ENCODE measurements at places on chromosomes 3 and 15. TPM values are rescaled to one million over a fixed set of nuclear protein-coding genes. Genes with fewer than 3 reads are reported as not detected.

DNA sequence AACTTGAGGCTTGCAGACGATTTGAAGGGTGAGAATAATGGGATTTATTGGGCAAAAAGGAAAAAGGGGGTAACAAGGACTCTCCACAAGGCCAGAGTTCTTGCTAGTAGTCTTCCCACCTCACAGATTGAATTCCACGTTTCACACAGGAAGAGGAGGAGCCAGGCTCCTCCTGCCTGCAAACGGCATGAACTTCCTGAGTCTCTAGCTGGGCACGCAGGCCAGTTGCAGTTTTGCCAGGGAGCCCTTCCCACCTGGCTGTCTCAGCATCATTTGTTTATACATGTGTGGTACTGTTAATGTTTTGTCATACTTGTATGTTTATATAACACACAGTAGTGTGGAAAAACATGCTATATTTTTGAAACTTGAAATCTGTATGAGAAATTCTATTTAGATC, 155.0 kb downstream of the NLGN1 start:
- peak; percentile 44 for DNase-seq

DNA sequence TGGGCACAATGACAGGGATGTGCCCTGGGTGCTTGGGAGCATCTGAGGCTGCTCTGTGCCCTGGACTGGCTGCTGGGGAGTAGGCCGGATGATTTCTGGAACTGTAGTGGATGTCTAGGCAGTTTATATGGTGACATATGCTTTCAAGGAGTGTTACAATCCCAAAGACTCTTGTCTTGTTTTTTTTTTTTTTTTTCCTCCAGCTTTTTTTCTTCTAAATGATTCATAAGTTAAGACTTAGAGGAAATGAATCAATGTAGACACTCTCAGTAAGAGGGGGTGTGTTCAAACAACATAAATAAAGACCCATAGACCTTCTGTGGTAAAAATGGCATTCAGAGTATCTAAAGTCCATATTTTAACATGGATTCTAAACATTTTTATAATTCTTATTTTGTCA, 706.1 kb upstream of the GOLIM4 start:
- DNase-seq = no peak

DNA sequence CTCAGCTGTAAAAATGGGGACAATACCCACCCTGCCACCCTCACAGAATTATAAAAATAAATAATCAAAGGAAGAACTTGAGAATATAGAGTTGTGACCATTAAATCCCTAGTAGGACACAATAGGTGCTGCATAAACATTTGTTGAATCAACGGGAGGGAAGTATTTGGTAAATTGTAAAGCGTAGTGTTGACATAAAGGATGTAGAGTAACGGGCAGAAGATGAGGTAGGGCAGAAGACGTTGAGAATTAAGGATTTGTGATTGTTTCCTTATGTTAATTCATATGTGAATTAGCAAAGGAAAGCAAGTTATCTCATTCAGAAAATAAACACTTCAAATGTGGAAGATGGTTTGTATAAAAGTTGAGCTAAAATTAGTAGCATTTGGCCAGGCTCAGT, 7.1 kb downstream of the RAMAC start:
- DNase-seq = no peak

DNA sequence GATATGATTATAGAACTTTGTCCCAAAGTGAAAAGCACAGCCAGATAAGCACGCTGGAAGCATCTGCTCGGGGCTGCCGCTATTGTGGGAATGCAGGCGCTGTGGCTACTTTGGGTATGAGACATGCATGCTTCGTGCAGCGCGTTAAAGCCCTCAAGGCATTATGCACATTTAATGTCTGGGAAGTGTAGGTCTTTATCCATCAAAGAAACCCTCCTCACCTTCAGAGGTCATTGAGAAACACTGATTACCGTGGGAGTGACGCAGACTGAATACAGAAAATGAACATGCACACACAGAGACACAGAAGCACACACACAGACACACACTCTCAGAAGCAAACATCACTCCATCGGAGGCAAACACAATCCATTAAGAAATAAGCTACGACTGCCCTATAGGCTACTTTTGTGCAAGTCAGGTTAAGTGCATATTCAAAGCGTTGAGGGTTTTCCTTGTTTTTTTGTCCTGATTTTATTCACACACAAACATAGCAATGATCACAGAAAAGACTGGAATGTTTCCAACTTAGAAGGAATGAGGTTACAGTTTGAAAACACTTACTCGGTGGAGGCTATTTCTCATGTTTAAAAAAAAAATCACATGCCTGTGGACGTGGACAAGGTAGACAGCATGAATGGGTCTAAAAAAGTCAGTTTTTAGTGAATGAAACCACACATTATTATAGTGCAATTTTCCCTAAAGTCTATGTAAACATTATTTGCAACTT, 68.5 kb downstream of the PLCH1 start:
- DNase-seq = no peak

DNA sequence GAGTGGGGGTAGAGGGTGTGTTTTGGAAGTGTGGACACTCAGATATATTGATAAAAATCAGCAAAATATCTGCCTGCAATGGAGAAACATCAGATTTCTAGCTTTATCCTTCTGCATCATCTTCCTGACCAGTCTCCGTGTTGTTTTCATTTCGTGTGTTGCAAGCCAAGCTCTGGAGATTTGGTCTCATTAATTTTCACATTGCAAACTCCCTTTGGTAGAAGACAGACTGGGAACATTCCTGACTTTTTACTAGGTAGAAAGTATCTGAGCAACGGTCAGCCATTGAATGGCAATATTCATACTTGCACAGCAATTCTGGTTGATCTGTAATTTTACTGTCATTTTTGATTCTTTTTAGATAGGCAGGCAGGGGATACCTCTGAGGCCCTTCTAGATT, 30.4 kb downstream of the FSTL1 start:
- no peak for DNase-seq

- no peak for DNase-seq
These were observed 488.0 kb upstream of the SUCLG2 start for GRCh38 chr3:68142441-68142840.

GRCh38 chr3:53774414-53774813, 71.8 kb downstream of the CHDH start:
- no peak for DNase-seq

GRCh38 chr3:73255609-73256029, 194.2 kb downstream of the EBLN2 start:
- no peak for DNase-seq

- no peak for DNase-seq
These were observed 272.1 kb downstream of the SI start for GRCh38 chr3:164806188-164806587.

DNA sequence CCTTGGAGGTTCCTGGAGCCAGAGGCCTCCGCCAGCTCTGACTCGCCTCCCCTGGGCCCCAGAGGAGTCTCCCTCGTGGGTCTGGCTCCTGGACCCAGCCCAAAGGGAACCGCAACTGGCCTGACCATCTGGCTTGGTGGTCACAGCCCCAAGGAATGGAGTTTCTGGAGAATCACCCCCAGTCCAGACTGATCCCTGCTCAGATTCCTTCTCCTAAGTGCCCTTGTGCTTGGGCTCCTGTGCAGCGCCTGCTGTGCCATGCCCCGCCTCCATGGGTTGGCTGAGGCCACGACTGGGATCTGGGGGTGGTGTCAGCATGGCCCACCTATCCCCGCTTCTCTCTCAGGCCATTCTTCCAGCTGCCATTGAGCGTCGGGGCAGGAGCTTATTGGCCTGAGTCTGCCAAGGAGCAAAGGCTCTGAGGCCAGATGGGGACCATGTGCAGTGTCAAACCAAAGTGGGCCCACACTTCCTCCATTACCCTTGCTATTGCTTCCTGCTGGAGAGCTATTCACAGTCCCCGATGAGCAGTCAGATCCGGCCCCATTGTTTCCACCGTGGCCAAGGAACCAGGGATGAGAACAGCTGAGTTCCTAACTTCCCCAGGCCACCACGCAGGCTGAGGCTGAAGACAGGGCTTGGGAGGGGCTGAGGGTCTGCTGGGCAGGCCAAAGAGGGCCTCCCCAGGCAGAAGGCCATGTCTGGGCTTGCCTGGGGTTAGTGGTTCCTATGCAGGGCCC, 19.0 kb downstream of the CSPG4 start:
- peak; percentile 54 for DNase-seq

DNA sequence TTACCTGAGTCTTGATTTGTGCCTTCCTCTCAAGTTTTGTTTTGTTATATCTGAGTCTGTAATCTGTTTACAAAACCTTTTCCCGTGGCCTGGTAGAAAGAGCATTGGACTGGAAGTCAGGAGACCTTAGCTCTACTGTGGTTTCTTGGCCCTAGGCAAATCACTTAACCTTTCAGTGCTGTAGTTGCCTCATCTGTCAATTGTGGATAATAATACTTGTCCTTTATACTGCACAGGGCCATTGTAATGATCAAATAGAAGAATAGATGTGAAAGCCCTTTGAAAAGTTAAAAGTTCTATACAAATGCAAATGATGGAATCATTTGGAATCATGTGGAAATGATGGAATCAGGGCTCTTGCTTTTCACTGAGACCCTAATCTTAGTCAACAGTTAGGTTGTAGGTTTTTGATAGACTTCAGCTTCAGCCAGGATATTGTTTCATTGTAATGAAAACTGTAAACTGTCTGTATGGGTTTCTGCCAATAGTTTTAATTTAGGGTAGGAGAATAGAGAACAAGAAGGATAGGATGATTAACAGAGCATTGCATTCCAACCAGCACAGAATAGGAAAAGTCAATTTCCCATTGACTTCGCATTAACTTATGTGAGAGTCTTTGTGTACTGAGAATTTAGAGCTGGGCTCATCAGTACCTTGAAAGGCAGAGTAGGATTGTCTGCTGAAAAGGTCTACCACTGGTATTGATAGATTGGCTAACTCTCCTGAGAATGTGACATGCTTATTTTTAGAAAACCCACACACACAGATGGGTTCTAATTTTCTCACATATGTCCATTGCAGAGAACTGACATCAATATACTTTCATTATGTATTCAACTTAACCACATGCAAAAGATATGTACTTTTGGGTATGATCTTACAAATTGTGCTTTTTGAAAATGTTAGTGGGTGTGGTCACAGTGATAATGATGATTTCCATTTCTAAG, 21.8 kb downstream of the MAP2K5 start:
- DNase-seq = no peak

- DNase-seq = no peak
These were observed 198.3 kb downstream of the NAALADL2 start for GRCh38 chr3:175057401-175057800.

GRCh38 chr3:9088441-9089353, 125.4 kb upstream of the RAD18 start:
- no peak for DNase-seq

GRCh38 chr15:22867886-22868285, 29.4 kb downstream of the NIPA2 start:
- no peak for DNase-seq

DNA sequence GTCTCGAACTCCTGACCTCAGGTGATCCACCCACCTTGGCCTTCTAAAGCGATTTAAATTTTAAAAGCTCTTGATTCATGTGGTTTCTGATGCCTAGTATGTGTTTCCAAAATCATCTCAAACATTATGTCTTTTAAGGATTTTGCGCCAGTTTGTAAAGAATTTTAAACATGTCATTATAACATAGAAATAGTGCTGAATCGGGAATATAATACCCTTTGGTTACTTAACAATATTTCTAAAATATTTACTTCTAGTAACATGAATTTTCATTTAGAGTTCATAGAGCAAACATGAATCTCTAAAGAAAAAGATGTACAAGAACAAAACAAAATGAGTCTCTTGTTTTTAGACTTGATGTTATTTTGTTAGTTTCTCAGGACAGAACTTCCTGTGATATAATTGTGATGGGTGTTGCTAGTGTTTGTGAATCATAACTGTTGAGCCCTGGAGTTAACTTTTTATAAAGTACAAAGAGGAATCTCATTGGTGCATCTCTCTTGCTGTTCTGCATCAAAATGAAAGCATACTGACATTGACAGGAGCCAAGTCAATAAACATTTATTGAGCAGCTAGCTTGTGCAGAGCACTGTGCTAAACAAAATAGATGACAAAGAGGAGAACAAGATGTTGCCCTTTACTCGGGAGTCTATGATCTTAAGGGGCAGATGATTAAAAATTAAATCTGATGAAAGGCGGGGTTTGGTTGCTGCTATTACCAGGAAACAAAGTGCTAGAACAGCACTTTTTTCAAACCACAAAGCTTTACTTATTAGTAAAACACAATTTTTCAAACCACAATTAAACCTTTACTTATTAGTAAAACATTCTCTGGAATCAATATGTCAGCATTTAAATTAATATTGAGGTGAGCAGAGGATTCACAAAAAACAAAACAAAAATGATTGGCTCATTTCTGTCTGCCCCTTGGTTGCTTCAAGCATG, 73.4 kb downstream of the MME start:
- DNase-seq = no peak

GRCh38 chr3:195117978-195118581, 152.9 kb downstream of the XXYLT1 start:
- DNase-seq = peak; percentile 69

DNA sequence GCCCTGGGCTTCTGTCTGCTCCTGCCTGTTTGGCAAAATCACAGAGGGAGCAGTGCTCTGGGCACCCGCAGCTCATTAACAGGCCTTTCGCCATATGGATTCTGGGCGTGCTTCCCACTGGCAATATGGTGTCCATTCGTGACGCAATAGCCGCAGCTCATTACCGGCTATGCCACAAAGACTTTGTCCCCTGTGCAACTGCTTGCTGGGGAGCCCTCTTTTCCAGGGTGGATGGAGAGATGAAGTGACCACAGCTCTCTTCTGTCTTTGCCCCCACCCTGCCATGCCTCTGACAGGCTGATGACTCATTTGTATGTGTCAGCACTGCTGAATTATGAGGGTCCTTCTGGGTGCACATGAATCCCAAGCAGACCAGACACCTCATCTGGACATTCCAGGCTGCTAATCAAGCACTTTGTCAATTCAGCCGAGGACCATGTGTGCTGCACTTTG, 214.3 kb upstream of the FEZF2 start:
- no peak for DNase-seq

DNA sequence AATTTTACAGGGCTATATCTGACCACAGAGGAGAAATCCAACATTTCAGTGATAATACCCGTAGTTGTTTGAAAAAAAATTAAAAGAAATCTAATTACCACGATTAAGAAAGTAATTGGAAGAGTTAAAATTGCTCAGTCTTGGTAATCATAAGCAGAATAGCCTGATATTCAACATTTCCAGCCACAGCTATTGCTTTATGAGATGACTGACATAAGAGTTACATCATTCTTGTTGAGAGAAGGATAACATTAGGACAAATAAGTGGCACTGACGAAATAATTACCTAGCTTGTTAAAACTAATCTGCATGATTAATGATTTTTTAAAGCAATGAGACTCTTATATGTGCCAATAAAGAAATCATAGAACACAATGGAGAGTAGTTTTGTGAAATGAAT, 825.0 kb upstream of the GBE1 start:
- DNase-seq = no peak

DNA sequence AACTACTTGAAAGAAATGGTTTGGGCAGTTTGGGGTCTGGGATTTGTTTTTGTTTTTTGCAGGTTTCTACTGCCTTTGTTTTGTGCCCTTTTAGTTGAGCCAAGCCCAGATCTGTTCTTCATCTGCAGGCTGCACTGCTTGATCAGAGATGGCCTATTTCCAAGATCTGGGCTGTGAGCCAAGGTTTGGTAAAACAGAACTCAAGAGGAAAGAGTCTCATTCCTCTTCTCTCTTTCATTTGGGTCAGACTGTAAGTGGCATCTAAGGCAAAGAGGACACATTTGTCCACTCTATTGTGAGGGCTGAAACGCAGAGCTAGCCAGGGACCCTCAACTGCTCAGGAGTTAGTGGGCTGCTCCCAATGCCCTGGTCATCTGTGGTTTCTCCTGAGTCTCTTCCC, 104.4 kb upstream of the UBE3A start:
- no peak for DNase-seq

The UROC1 gene
- total RNA-seq = not detected

The TRIM71 gene
- total RNA-seq = not detected

The FGD5 gene
- total RNA-seq = 74.3 TPM

The TRIM59 gene
- total RNA-seq = 9.9 TPM

The CCR2 gene
- not detected for total RNA-seq

The NANOGP8 gene
- not detected for total RNA-seq

The PARP9 gene
- 12.2 TPM for total RNA-seq

The MRAS gene
- total RNA-seq = 5.9 TPM
